Stimulated activated CD4-positive, alpha-beta T cell treated with anti-CD3 and anti-CD28 coated beads, Interleukin-2, amount 100 ng/mL, for 24 hours (primary cell): ENCODE measurements at places on chromosomes 16 and 17.

- no peak for DNase-seq
Measured at GRCh38 chr17:14737984-14738651, 437.2 kb downstream of the HS3ST3B1 start.

GRCh38 chr16:81767987-81768592, 11.0 kb upstream of the PLCG2 start:
- DNase-seq: no peak

DNA sequence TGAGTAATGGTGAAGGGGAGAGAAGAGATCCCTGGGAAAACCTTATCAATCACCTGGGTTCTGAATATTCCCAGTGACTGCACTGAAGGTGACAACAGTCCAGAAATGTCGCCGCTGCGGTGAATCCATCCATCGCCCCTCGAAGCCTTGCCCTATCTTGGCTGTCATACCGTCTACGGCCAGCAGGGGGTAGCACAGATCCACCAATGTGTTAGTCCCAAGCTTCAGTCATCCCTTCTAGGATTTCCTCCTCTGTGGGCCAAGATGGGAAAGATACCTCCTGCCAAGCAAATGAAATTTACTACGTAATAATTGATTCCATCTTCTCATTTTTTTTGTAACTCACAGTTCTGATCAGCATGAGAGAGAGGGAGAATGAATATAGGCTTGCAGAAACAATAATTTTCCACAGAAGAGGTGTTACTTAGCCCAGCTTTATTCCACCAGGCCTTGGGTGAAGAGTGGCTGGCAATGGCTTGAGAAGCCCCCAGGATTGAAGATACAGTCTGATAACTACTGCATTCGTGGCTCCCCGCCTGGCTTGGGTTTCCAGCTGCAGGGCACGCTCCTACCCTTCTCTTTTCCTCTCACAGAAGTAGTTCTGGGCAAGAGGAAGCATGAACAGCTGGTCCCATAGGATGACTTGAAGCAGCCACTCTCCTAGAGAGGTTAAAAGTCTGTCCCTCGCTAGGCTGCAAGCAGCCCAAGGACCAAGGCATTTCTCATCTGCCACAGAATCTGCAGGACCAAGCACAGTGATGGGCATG, 2.6 kb upstream of the FMNL1 start:
- DNase-seq: peak; percentile 93

GRCh38 chr17:42519546-42520491, 16.2 kb upstream of the NAGLU start:
- DNase-seq: no peak

DNA sequence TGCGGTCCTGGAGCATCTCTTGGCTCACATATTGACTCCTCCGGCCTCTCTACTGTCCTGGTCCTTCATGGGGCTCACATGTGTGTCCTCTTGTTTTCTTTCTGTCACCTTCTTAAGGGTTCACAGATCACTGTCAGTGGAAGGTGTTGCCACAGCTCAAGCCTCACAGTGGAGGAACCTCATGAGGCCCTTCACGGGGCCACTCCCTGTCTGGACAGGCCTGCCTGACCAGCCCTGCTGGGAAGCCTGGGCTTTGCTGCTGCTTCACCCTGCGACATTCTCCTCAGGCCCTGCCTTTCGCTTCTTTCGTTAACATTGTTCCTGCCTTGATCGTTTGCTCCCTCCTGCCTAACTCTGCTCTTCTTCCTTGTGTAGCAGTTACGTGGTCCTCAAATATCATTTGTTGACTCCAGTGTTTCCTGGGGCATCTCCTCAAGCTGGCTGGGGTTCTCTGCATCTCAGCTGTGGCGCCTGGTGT, 55.9 kb downstream of the WDR45B start:
- no peak for DNase-seq

DNA sequence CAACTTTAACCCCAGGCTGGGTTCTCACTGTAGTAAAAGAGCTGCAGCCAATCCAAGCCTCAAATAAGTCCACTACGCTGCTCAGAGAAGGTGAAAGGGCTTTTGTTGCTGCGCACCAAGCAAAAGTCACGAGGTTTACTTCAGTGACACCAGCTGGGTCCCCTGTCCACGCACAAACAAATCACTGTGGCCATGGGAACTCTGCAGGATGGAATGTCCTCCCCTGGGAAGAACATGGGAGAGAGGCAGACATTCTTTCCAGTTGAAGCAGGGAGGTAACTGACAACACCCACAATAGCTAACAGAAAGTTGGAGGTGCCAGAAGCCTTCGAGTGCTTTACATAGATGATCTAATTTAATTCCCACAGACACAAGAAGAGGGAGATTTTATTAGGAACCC, 181.9 kb downstream of the PMP22 start:
- DNase-seq: no peak

GRCh38 chr17:8847891-8848290, 19.6 kb downstream of the PIK3R6 start:
- no peak for DNase-seq

DNA sequence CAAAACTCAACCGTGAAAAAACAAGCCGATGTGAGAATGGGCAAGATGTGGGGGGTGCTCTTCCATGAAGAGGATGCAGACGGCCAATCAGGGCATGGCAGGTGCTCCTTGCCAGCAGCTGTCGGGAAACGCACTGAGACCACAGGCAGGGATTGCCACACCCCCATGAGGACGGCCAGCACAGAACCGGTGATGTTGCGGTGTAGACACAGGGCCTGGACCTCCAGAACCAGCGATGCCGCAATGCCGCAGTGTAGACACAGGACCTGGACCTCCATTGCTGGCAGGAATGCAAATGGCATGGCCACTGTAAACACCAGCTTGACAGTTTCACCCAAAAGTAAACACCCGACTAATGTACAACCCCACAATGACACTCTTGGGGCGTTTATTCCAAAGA, 164.9 kb downstream of the BANP start:
- no peak for DNase-seq

GRCh38 chr16:50390371-50390771, 21.6 kb upstream of the BRD7 start:
- no peak for DNase-seq

DNA sequence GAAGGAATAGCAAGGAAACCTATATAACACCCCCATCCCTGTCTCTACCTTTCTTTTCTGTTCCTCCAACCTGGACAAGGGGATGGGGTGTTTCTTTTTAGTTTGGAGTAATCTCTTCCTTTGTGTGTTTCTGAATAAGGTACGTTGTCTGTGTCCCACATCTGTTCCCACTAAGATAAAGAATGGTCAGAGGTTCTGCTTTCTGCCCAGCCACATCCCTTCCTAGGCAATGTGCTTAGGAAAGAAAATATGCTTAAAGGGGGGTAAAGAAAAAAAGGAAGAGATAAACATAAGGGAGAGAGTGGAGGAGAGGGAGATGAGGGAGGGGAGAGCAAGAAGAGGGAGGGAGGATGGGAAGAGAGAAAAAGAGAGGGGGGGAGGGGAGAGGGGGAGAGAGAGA, 35.1 kb downstream of the SLC6A2 start:
- no peak for DNase-seq

DNA sequence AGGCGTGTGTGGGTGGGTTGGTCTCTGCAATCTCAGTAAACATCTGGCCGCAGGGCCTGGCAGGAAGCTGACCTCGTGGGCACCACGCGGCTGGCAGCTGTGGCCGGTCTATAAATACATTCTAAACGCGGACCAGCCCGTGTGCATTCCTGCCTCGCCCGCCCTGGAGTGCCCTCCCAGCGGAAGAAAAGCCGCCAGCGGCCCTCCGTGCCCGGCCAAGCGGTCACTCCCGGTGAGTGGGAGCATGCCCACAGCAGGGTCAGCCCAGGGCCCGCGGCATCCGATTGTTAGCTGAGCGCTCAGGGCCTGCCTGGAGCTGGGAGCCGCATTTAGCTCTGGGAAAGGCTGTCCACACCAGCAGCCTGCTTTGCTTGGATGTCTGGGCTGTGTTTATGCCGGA, 10.3 kb downstream of the ZNF469 start:
- DNase-seq: no peak

GRCh38 chr17:58517378-58517927, 3.0 kb upstream of the MTMR4 start:
- DNase-seq: no peak

DNA sequence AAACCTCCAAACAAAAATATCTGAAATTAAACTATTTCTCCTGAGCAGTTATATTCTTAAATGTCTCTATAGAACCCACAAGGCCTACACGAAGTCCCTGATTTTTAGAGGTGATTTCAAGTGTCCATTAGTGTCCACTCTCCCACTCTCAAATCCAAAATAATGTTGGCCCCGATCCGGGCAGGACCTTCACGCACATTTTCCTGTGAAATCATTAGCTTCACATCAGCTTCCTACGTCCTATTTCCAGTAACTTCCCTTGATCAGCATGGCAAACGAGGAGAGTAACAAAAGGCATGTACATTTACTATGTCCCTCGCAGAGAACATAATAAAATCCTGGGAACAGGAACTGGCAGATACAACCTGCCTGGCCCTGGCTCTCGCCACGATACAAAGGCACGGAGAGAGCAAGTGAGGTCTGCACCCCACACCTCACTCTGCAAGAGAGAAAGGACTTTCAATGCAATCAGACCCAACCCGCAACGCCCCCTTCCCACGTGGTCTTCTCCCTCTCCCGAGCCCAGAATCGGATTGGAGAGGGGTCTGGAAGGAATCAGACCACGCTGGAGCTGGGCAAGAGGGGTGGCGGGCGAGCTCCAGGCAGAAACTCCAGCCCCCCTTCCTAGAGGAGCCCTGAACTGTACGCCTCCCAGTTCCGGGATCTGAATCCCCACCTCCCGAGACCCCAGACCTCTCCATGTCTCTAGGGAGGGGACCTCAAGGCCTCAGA, 17.5 kb upstream of the C17orf78 start:
- peak; percentile 43 for DNase-seq

DNA sequence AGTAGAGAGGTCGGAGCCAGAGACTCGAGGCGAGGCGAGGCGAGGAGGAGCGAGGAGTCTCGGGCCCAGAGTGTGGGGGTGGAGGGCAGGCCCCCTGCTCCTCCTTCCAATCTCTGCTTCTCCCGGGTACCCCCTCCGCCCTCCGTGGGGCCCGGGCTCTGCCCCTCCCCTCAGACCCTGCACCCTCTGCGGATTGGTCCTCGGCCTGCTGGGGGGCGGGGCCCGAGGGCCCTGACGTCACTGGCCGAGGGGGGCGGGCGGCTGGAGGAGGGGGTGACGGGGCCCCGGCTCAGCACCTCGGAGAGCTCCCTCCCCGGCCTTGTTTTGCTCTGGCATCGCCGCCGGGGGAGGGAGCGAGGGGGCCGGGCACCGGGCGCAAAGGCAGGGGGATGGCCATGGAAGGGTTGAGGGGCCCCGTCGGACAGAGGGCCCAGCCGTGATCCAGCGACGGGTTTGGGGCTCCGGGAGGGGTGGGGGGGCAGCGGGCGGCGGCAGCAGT, at the start of gene RUNDC3A:
Gene RUNDC3A (plus strand): TSS at position 282 of the 499 bp plus-strand sequence. CDS start 232 bp downstream, outside the sequence.
- peak; percentile 85 for DNase-seq

GRCh38 chr17:48596000-48596734, 2.6 kb upstream of the HOXB5 start:
- DNase-seq: peak; percentile 61

- DNase-seq: no peak
Measured at GRCh38 chr17:45031231-45032173, 19.9 kb downstream of the DCAKD start.
